PC-9 (cell line): ENCODE measurements at places on chromosomes 2 and 18.

DNA sequence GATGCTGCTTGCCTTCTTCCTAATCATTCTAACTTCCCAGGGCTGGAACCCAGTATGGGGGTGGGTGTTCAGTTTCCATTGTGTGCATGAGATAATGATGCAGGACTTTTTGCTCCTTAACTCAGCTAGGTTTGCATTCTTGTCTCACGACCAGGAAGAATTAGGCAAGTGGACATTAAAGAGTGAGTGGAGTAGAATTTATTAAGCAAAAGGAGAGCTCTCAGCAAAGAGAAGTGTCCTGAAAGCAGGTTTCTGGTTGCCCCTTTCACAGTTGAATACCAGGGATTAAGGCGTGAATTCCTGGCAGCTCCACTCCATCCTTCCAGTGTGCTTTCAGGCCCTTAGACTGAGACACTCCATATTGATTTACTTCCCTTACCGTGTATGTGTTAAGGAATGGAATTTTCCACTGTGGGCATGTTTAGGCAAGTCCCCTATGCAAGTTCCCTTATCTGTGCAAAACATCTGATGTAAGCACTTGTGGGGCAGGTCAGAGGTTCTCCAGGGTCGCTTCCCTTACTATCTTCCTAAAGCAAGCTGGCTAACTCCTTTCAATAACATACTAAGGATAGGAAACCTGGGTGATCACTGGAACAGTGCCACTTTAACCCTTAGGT, 126.5 kb downstream of the GPR39 start:
- no peaks in the 10 kb centered on the region for H3K27me3 ChIP-seq
- H3K27ac ChIP-seq = peak overlapping the region; percentile 38; the same call in 1 of the 2 replicates
- no peak for DNase-seq
- peaks cover 21% of the 10 kb centered on the region for H3K4me1 ChIP-seq
- H3K36me3 ChIP-seq = no peaks in the 10 kb centered on the region

- no peaks in the 10 kb centered on the region for H3K27me3 ChIP-seq
- no peaks in the 10 kb centered on the region for H3K4me1 ChIP-seq
- no peak overlapping the region for H3K27ac ChIP-seq
- no peak for DNase-seq
- no peak overlapping the region for H3K4me3 ChIP-seq
Observed at GRCh38 chr2:19371996-19372582, 13.7 kb upstream of the OSR1 start.

DNA sequence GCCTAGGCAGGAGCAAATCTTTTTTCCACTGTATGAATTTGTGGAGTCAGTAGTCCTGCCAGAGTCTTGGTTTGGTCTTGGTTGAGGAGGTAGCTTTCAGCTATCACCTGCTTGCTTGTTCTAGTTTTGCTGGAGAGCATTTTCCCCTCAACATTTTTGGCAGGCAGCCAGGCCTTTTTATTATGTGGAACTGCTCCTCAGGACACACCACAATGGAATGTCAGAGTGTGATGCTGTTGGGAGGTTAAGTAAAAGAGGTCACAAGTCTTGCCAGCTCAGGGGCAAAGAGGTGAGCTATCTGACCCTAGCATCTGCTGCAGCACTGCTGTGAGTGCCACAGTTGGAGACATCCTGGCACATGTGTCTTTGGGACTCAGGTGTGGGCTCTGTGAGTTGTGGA, 258.0 kb downstream of the CNTNAP5 start:
- no peaks in the 10 kb centered on the region for H3K4me1 ChIP-seq

- H3K27ac ChIP-seq = no peak overlapping the region
- H3K4me3 ChIP-seq = no peak overlapping the region
- DNase-seq = no peak
- peaks cover 9% of the 10 kb centered on the region; the same call in 1 of the 2 replicates for H3K36me3 ChIP-seq
Observed at GRCh38 chr18:75200071-75200470, 8.9 kb downstream of the PTGR3 start.

GRCh38 chr2:197298609-197299008, 12.0 kb downstream of the ANKRD44 start:
- no peak for DNase-seq
- H3K27me3 ChIP-seq = no peaks in the 10 kb centered on the region
- no peak overlapping the region for H3K4me3 ChIP-seq
- H3K27ac ChIP-seq = no peak overlapping the region

GRCh38 chr18:46562674-46563192, 94.3 kb downstream of the LOXHD1 start:
- no peaks in the 10 kb centered on the region for H3K36me3 ChIP-seq
- no peak overlapping the region for H3K4me3 ChIP-seq
- H3K27ac ChIP-seq = no peak overlapping the region
- peaks cover 98% of the 10 kb centered on the region for H3K27me3 ChIP-seq
- no peak for DNase-seq

GRCh38 chr2:160687629-160688028, 194.0 kb upstream of the RBMS1 start:
- no peaks in the 10 kb centered on the region for H3K36me3 ChIP-seq
- H3K27me3 ChIP-seq = no peaks in the 10 kb centered on the region
- DNase-seq = no peak
- H3K4me3 ChIP-seq = no peak overlapping the region
- no peaks in the 10 kb centered on the region for H3K4me1 ChIP-seq
- no peak overlapping the region for H3K27ac ChIP-seq

- no peaks in the 10 kb centered on the region for H3K27me3 ChIP-seq
- H3K27ac ChIP-seq = no peak overlapping the region
- no peaks in the 10 kb centered on the region for H3K4me1 ChIP-seq
Observed at GRCh38 chr2:96800061-96801004, 15.7 kb upstream of the CNNM3 start.

DNA sequence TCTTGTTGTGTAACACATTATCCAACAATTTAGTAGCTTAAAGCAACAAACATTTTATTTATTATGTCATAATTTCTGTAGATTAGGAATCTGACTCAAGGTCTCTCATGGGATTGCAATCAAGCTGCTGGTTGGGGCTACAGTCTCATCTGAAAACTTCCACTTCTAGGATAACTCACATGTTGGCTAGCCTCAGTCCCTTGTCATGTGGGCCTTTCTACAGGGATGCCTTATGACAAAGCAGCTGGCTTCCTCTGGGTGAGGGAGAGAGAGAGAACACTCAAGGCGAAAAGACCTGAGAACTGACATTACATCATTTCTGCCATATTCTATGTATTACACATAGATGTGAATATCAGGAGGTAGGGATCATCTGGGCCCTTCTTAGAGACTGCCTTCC, 317.9 kb upstream of the VRK2 start:
- no peak overlapping the region for H3K4me3 ChIP-seq
- no peak for DNase-seq
- no peaks in the 10 kb centered on the region for H3K4me1 ChIP-seq
- no peaks in the 10 kb centered on the region for H3K27me3 ChIP-seq

DNA sequence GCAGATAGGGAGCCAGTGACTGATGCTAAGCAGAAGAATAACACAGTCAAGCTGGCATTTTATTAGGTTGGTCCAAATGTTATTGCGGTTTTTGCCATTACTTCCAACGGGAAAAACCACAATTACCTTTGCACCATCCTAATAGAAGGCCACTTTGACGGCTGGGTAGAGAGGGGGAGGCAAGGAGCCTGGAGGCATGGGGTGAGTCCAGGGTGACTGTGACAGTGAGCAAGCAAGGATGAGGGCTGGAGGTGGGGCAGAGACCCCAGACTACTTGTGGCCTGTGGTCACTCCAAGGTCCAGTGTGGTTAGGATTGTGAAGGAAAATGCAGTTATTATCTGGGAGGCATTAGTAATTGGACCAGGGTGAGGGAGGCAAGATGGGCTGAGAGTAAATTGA, 389.5 kb downstream of the CLIP4 start:
- no peak overlapping the region for H3K27ac ChIP-seq
- no peak for DNase-seq
- H3K4me1 ChIP-seq = no peaks in the 10 kb centered on the region
- H3K27me3 ChIP-seq = peaks cover 56% of the 10 kb centered on the region
- no peak overlapping the region for H3K4me3 ChIP-seq

DNA sequence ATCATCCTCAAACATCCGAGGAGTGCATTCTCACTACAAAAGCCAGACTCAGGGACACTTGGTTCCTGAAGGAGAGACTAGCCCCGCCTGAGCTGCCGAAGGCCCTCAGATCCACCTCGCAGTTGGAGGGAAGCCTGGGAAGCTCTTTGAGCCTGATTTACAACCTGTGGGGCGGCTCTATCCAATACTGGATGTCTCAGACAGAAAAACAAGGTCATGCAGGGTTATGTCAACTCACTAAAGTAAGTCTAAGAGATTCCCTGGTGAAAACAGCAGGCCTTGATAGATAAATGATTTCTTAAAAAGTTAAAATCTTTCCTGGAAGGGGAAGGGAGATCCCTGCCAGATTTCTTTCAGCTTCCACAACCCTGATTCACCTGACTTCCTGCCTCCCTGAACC, 284.3 kb downstream of the CYP26B1 start:
- peaks cover 18% of the 10 kb centered on the region; the same call in 1 of the 2 replicates for H3K27me3 ChIP-seq
- no peaks in the 10 kb centered on the region for H3K36me3 ChIP-seq
- H3K4me1 ChIP-seq = peaks cover 9% of the 10 kb centered on the region
- no peak for DNase-seq
- no peak overlapping the region for H3K27ac ChIP-seq

- peaks cover 44% of the 10 kb centered on the region for H3K4me1 ChIP-seq
- H3K4me3 ChIP-seq = no peak overlapping the region
- H3K36me3 ChIP-seq = no peaks in the 10 kb centered on the region
- no peaks in the 10 kb centered on the region for H3K27me3 ChIP-seq
- DNase-seq = no peak
Observed at GRCh38 chr2:27795868-27796277, 24.4 kb downstream of the MRPL33 start.

GRCh38 chr2:224025874-224026273, 13.2 kb downstream of the SERPINE2 start:
- peaks cover 15% of the 10 kb centered on the region for H3K4me1 ChIP-seq
- no peaks in the 10 kb centered on the region for H3K36me3 ChIP-seq
- no peak for DNase-seq
- no peak overlapping the region for H3K27ac ChIP-seq

- no peak overlapping the region for H3K4me3 ChIP-seq
- no peak overlapping the region for H3K27ac ChIP-seq
- H3K4me1 ChIP-seq = peaks cover 21% of the 10 kb centered on the region
- no peaks in the 10 kb centered on the region for H3K27me3 ChIP-seq
- no peak for DNase-seq
Observed at GRCh38 chr2:222146488-222146887, 152.3 kb downstream of the PAX3 start.

DNA sequence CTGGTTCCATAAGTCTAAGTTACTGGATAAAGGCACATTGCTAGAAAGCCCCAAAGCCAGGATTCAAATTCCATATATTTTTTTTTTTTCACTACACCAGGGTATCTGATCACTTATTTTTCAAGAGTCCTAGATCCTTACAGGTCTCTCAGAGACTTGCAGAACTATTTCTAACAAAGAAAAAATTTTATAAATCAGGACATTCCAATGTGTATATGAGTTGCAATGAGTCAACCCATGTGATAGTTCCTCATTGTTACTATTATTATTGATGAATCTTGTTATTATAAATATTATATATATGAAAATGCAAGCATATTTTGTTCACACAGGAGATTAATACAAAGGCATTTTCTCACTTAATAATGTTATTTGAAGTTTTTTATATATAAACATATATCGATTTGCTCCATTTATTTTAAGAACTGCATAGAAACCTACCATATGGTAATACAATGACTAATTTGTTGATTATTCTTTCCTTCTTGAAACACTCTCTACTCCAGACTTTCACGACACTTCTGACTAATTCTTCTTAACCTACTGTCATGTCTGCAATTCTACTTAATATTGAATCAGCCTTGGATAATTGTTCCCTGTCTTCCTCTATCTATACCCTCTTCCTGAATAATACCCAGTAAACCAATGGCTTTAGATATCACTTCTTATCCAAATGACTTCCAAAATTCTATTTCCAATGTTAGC, 968.4 kb upstream of the NRXN1 start:
- H3K36me3 ChIP-seq = no peaks in the 10 kb centered on the region
- no peak overlapping the region for H3K27ac ChIP-seq
- no peaks in the 10 kb centered on the region for H3K27me3 ChIP-seq
- H3K4me1 ChIP-seq = no peaks in the 10 kb centered on the region
- no peak for DNase-seq

DNA sequence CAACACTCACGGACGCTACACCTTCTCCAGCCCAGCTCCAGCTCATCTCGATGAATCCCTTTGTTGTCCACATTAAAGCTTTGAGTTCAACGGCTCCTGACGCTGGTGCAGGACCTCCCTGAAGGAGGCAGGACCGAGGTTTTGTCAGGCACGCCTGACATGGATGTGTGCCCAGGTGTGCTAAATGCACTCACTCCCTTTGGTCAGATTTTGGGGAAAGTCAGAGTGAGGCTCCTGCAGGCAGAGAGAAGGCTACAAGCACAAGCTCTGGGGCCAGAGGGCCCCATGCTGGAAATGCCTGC, 78.6 kb downstream of the NDUFA10 start:
- no peak overlapping the region for H3K27ac ChIP-seq
- H3K27me3 ChIP-seq = no peaks in the 10 kb centered on the region
- no peak overlapping the region for H3K4me3 ChIP-seq
- H3K36me3 ChIP-seq = no peaks in the 10 kb centered on the region
- no peaks in the 10 kb centered on the region for H3K4me1 ChIP-seq
- no peak for DNase-seq

DNA sequence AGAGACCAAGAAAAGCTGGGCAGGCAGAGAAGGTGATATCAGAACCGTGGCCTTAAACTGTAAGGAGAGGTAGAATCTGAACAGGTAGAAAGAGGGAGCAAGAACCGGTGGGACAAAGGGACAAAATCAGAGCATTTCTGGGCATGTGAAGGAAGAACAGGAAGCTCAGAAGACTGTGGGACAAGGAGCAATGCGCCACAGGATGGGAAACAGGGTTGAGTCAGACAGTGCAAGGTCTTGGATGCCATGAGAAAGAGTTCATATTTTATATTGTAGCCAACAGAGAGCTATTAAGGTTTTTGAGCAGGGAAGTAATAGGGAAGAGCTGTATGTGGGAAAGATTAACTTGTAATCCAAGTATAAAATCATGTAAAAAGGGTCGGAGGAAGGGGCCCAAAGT, 106.4 kb upstream of the UGP2 start:
- H3K4me3 ChIP-seq = no peak overlapping the region
- H3K27me3 ChIP-seq = no peaks in the 10 kb centered on the region
- peaks cover 23% of the 10 kb centered on the region for H3K4me1 ChIP-seq
- no peak overlapping the region for H3K27ac ChIP-seq
- H3K36me3 ChIP-seq = no peaks in the 10 kb centered on the region
